ENCODE measurements at places on chromosomes 11 and 22. TPM values are rescaled to one million over a fixed set of nuclear protein-coding genes. Genes with fewer than 3 reads are reported as not detected.

- DNase-seq, result no peak
Observed at GRCh38 chr11:67116758-67117105, 2.3 kb upstream of the KDM2A start.

DNA sequence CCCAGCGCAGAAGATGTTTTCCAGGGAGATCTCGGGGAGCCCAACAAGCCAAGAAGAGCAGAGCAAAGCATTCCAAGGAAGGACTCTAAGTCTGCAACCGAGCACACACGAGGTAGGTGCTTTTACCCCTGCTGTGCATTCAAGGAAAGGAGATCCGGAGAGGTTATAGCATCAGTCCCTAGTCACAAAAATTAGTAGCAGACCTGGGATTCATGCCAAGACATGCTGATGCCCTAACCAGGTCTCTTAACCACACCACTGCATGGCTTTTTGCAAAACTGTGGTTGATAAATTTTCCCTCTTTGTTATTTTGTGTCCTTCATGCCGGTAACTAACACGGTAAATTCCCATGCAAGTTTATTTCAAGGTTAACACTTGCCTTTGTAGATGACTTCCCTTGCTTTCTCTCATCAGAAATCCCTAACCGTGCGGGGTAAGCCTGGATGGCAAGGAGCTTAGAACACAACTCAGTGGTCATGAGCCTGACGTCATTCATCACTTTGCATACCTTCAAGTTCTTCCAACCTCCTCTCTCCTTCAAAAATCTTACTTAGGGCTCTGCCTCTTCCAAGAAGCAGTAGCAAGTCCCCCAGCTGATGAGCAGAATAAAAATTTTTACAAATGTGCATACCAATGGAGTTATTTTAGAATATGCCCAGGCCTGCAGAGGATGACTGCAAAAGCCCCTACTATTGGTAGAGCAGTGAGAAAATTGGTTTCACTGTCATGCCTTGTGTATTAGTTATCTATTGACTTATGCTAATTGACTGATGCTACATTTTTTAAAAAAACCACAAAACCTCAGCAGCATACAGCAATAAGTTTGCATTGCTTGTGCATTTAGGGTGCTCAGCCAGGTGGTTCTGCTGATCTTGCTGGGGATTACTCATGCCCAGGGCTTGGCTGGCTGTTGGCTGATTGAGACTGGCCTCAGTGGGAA is 465.1 kb downstream of the MN1 start:
- no peak for DNase-seq

- peak; percentile 88 for DNase-seq
Observed at GRCh38 chr11:14300661-14301304, 58.2 kb downstream of the RRAS2 start.

DNA sequence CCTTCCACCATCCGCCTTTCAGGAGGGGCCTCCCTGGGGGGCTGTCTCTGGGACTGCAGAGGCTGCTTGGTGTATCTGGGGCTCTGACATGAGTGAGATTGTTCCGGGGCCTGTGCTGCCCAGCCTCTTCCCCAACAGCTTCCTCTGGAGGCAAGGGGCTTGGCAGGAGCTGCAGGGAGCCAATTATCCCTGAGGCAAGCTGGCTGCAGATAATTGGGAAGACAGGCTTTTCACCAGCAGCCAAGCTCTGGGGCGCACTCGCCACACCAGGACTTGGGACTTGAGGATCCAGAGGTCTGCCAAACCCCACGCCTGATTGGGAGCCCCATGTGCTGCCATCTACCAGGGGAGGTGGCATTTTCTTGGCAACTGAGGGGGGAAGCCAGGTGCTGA is 15.6 kb upstream of the RTN4R start:
- no peak for DNase-seq

- peak; percentile 81 for DNase-seq
Observed at GRCh38 chr11:125091247-125091876, 20.1 kb downstream of the TMEM218 start.

DNA sequence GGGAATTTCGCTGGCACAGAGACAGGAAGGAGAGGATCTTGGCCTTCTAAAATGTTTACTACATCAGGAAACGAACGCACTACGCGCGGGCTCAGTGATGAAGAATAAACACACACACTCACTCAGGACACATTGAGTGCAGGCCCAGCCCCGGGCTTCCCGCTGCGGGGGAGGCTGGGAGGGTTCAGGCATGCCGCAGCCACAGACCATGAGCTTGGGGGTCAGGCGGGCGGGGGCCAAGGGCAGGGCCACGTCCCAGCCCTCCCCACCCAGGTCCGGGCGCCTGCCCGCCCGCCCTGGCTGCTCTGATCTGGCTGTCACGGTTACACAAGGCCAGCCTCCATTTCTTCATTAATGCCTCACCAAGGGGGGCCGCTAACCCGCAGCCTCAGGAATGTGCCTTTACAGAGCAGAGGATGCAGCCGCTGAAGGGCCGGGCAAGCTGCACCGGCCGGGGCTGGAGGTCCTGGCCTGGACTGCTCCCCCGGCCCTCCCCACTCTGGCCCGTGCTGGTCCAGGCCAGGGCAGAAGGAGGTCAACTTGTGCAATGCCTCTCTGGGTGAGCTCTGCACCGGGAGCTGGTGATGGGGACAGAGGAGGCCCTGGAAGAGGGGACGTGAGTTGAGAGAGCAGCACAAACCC is 41.7 kb downstream of the IGF2 start:
- peak; percentile 86 for DNase-seq

- no peak for DNase-seq
Observed at GRCh38 chr22:24436553-24436952, 9.2 kb downstream of the ADORA2A start.

Gene CCDC89
- polyA plus RNA-seq, result not detected

DNA sequence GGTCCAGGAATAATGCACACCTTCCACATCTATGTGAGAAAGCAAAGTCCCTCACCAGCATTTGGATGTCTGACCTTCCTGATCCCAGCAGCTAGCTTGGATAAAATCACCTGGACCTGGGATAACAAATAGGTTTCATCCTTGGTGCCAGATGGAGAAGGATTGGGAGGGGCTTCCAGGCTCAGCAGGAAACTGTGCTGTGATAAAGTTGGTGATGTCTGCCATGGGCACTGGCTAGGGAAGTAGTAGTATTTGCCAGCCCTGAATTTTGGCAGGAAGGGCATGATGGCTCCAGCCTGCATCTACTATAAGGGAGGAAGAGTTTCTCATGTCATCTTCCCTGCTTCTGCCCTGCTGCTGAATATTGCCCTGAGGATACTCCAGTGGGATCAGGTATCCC is 37.5 kb downstream of the C11orf91 start:
- DNase-seq, result no peak

- DNase-seq, result peak; percentile 2
Observed at GRCh38 chr11:41978945-41979344, 519.5 kb upstream of the LRRC4C start.

DNA sequence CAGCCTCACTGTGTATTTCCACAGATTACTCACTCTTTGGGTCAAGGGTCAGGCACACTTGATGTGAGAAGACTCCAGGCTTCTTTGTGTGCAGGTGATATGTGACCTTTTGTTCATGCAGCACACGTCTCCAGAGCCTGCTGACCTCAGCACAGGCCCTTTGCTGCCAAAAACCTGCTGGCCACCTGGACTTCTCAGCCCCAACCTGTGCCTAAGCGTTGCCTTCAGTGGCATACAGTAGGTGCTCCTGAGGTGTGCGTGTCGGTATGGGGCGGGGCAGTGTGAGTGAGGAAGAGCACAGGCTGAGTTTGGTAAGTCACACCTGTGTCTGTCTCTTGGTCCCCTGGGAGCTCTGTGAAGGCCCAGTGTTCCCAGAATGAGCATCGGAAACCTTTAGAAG is 58.1 kb downstream of the WNT11 start:
- no peak for DNase-seq

GRCh38 chr11:130180896-130181294 is 21.3 kb downstream of the ST14 start:
- no peak for DNase-seq

Gene OR51A2
- polyA plus RNA-seq, result not detected

Gene MMP8
- polyA plus RNA-seq, result not detected

- no peak for DNase-seq
Observed at GRCh38 chr22:47933226-47933625, 1170.8 kb downstream of the TBC1D22A start.

Gene FAM83F
- polyA plus RNA-seq, result not detected

GRCh38 chr11:94866231-94866822 is 98.2 kb downstream of the AMOTL1 start:
- DNase-seq, result no peak

- no peak for DNase-seq
Observed at GRCh38 chr22:23399367-23400285, 180.5 kb downstream of the IGLL1 start.

DNA sequence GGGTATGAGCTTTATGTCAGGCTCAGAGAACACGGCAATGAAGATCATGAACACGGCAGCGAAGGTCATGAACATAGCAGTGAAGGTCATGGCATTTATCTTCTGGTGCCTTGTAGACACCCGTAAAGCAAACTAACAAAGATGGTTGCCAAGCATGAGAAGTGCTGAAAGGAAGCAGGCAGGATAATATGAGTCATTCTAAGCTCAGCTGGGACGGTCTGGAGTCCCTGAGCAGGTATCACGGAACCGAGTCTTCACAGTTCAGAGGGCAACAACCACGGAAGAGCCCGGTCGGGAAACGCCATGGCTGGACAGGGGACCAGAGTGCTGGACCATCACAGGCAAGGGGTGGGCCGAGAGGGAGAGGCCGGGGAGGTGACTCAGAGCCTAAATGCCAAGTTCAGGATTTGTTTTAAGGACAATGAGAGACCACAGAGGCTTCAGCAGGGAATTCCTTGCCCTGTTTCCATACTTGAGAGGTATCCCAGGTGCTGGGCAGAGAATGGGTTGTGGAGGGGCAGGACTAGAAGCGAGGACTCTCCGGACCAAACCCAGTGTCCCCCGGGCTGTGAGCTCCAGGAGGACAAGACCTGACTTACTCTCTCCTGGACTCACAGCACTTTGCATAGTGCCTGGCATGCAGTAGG is 13.1 kb upstream of the MS4A10 start:
- DNase-seq, result peak; percentile 24

Gene MCAM
- polyA plus RNA-seq, result 3,419 TPM

- no peak for DNase-seq
Observed at GRCh38 chr11:120120805-120121335, 17.0 kb downstream of the TRIM29 start.

- no peak for DNase-seq
Observed at GRCh38 chr11:115418626-115419025, 85.6 kb downstream of the CADM1 start.

Gene MMP1
- polyA plus RNA-seq, result 1.5 TPM

- DNase-seq, result no peak
Observed at GRCh38 chr11:111044751-111045406, 200.6 kb upstream of the POU2AF2 start.

Gene APLP2
- 493 TPM for polyA plus RNA-seq

DNA sequence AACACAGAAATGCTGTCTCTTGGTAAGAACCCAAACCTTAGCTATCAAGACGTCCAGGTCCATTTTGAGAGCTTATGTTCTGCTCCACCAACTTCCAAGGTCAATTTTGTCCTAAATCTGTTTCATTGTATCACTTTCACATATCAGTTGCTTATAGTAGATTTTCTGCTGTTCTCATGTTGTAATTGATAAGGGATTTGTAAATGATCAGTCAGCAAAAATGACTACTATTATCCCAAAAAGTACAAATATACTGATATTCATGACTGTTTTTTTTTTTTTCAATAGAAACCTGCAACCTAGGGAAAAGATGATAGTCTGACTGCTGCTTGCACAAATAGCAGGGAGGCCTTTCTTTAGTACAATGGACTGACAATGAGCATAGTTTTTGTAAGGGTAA is 128.1 kb downstream of the ARHGAP20 start:
- no peak for DNase-seq

Gene C1QTNF6
- polyA plus RNA-seq, result 23.6 TPM

- DNase-seq, result peak; percentile 26
Observed at GRCh38 chr11:47617417-47617809, 23.2 kb upstream of the C1QTNF4 start.

Gene OR51V1
- polyA plus RNA-seq, result not detected

DNA sequence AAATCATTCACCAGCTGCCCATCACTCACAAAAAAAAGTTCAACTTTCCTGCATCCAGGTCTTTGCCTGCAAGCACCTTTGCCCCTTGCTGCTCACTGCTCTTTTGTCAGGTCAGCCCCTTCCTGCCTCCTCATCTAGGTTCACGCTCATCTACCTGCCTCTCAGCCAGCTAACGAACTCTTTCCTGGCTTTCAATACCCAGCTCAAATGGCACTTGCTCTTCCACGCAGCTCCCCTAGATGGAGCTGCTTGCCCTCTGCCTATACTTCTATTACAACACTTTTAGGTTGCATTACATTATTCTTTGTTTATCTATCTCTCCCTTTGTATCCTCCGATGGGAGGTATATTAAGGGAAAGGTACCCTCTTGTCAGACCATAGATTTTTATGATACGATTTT is 78.9 kb upstream of the TBCEL start:
- DNase-seq, result no peak

GRCh38 chr11:82523141-82523540 is 210.5 kb downstream of the FAM181B start:
- no peak for DNase-seq

DNA sequence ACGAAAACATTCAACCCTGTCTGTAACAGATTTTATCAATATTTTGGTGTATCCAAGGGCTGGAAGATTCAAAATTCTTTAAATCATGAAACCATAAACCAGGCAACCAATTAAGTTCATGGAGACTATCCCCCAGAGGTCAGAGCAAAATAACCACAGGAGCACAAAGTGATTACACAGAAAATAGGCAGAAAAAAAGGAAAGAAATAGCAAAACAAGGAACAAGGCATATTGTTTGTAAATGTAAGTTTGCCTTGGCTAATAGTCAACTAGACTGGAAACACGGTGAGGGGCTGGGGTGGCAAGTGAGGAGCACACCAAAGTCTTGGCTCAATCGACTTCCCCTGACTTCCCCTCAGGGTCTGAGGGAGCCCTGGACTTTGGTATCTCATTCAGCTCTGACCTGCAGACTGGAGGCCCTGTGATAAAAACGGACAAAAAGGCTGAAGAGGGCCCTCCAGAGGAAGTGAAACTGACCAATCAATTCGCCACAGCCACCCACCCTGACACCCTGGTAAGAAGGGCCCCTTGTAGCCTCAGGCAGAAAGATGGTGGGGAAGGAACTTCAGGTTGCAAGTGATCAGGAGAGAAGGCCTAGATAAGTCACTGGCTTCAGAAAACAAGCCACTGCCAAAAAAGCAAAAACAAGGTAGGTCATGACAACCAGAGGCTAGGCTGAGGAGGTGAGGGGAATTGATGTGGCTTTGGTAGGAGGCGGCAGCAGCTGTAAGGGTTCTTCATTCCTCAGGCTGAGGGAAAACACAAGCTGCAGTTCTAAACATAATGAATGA is 1.8 kb downstream of the SIK3 start:
- DNase-seq, result no peak

Gene HBB
- not detected for polyA plus RNA-seq

DNA sequence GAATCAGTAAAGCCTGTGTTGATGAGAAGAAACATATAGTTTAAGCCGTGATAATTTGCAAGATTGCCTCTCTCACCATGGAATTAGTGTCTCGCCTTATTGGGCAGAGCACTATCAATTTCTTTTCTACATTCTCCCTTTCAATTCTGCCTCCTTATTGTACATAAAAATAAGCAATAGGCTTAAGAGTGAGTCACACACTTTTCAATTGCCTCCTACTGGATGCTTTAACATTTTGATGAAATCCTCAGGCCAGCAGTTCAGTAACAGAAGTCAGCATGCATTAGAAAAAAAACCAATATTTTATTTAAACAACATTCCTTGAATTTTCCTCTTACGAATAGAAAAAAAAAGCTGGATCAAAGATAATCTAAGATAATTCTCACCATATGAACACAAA is 33.8 kb upstream of the VWA5A start:
- DNase-seq, result no peak

Gene MYO7A
- polyA plus RNA-seq, result 1.3 TPM

Gene BCR
- polyA plus RNA-seq, result 105 TPM

- no peak for DNase-seq
Observed at GRCh38 chr11:35040221-35040942, 98.6 kb upstream of the CD44 start.

Gene C11orf87
- not detected for polyA plus RNA-seq

Measured in endothelial cell of umbilical vein (primary cell).